ENCODE measurements at places on chromosomes 3 and 15.

DNA sequence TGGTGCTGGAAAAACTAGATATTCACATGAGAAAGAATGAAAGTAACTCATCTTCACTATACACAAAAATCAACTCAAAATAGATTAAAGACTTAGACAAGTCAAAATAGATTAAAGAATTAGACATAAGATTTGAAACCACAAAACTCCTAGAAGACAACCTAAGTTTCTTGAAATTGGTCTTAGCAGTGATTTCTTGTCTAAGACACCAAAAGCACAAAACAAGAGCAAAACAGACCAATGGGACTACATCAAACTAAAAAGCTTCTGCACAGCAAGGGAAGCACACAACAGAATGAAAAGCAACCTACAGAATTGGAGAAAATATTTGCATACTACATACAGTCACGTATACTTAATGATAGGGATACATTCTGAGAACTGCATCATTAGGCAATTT, 6.5 kb upstream of the VPS39 start:
- no peak for DNase-seq

- DNase-seq = no peak
These were observed 31.8 kb downstream of the GPR171 start for GRCh38 chr3:151171145-151171757.

DNA sequence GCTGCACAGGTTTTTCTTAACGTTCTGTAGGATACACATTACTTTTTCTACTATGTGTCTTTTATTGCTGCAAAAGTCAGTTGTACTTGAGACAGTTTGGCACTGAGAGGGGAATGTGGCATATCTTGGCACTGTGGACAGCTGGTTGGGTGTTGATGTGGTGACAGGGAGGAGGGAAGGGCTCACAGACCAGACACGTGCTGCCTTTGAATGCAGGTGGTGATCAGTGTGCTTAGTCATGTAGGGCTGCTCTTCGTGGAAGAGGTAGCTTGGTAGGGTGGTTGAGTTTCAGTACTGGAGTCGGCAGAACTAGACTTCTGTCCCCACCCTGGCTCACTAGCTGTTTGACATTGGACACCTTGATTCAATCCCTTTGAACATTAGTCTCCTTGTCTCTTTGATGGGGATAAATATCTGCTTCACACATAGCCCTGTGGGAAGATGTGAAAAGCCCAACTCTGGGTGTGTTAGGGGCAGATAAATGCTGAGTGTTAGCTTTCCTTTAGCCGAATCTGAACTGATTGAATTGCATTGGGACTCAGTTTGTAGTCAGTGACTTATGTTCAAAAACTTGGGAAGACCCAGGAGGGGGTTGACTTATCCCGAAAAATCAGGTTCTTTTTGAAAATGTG, 108.4 kb downstream of the PTPRG start:
- no peak for DNase-seq

DNA sequence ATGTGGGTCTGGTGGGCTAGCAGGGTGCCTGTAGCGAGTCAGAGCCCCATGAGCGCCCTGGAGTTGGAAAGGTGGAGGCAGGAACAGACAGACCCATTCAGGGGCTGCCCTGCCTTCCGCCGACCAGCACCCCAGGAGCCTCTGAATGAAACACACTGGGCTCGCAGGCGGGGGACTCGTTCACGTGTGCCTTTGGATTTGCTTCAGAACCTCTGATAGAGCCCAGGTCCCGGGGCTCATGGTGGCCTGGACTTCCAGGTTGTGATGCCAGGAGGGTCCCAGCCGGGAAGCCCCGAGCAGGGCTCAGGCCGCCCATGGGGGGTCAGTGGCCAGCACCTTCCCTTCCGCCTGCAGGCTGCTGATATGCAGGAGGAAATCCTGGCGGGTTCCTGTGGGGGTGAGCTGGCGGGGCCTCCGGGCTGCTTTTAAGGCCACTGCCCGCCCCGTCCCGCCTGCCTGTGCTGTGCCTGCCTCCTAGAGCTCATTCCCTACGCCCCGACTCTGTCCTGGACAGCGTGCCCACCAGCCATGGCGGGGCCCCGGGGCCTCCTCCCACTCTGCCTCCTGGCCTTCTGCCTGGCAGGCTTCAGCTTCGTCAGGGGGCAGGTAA, at the start of gene STAB1:
TSS of gene STAB1 (plus strand) at position 453 of the 610 bp plus-strand sequence. CDS start at position 529, 76 bp downstream.
- peak; percentile 84 for DNase-seq

- DNase-seq = no peak
These were observed 16.6 kb upstream of the PARP6 start for GRCh38 chr15:72288796-72289596.

- no peak for DNase-seq
These were observed 7.8 kb downstream of the ATP6V1A start for GRCh38 chr3:113754494-113755159.
